ENCODE measurements at places on chromosomes 6 and 20.

GRCh38 chr20:51154708-51155690 is 132.1 kb upstream of the KCNG1 start:
- DNase-seq = no peak

DNA sequence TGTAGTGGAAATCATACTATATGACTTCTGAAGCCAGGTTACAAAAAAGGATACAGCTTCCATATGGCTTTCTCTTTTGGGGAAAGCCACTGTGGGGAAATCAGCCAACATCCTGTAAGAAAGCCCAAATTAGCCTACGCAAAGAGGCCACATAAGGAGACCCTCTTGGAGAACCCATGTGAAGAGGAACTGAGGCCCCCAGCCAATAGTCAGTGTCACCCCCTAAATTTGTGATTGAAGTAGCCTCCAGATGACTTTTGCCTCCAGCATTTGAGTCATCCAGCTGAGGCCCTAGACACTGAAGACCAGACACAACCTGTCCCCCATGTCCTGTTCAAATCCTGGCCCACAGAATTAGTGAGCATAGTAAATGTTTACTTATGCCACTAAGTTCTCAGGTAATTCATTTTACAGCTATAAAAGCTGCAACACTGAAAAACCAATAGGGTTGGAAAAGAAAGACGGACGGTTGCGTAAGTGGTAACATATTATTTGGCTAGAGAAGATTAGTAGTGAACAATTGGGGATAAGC is 60.4 kb downstream of the HMGCLL1 start:
- no peak for DNase-seq

- no peak for DNase-seq
Observed at GRCh38 chr20:6698056-6698455, 69.4 kb upstream of the BMP2 start.

GRCh38 chr6:69289689-69290495 is 506.9 kb downstream of the LMBRD1 start:
- no peak for DNase-seq

- DNase-seq = no peak
Observed at GRCh38 chr6:135165031-135165430, 16.1 kb upstream of the MYB start.

- DNase-seq = no peak
Observed at GRCh38 chr6:90677440-90677839, 90.6 kb upstream of the MAP3K7 start.

GRCh38 chr6:141123049-141123448 is 1009.7 kb upstream of the GJE1 start:
- DNase-seq = no peak

GRCh38 chr6:157699777-157700636 is 123.0 kb upstream of the SNX9 start:
- DNase-seq = no peak

DNA sequence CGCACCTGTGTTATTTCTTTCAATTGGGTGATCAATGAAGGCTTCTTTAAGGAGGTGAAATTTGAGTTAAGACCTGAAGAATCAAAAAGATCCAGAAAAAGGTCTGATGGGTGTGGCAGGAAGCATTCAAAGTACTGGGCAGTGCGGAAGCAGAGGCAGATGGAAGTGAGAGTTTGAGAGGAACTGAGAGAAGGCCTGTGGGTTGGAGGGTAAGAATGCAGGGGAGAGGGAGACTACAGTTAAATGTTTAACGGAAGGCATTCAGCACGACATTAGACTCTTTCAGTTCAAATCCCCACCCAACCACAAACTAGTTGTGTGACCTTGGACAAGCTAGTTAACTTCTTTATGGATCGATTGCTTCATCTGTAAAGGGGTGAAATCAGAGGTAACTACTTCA is 50.5 kb upstream of the GCM1 start:
- no peak for DNase-seq

GRCh38 chr20:48291896-48292295 is 506.6 kb upstream of the SULF2 start:
- DNase-seq = no peak

DNA sequence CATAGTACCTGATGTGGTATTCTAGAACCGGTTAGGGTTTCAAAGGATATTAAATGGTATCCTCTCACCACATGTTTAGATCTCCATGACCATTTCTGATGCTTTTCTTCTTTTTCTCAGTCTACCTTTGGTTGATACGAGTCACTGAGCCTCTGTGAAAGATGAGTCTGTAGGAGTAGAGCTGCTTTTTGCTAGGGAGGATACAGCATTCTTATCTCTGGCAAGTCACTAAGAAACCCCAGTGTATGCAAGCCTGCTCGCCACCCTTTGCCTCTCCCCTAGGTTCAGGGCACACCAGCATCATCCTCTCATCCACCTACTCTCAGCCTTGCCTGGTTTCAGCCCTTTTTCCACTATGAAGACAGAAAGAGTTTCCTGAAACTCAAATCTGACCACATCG is 89.9 kb downstream of the MTFR2 start:
- no peak for DNase-seq

DNA sequence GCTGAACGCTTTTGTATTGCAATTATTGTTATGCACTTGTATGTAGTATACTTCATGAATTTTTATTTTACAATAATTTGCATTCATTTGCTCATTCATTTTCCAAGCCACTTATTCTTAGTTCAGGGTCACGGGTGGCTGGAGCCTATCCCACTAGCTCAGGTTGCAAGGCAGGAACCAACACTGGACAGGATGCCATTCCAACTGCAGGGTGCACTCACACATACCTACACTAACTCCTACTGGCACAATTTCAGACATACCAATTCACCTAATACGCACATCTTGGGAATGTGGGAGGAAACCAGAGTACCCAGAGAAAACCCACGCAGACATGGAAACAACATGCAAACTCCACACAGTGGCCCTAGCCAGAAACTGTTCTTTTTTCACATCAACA is 61.8 kb downstream of the LMBRD1 start:
- DNase-seq = no peak

- no peak for DNase-seq
Observed at GRCh38 chr6:34723203-34723602, 26.6 kb upstream of the ILRUN start.

DNA sequence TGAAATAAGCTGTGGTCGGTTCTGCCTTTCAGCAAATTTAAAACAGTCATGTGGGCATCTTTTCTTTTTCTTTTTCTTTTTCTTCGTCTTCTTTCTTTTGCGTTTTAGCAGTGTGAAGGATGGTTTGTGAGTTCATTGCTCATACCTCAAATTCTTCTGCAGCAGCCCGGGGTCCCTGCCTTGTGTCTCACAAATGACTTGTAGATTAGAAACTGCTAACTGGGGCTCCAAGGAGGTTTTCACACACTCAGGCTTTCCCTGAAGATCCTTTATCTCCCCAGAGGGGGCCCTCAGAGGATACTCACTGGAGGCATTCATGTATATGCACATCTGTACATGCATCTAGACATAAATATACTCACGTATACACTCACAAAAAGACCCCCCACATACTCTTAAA is 1.7 kb downstream of the SMOC2 start:
- no peak for DNase-seq

GRCh38 chr6:167547751-167548150 is 222.9 kb downstream of the TTLL2 start:
- DNase-seq = no peak

- DNase-seq = no peak
Observed at GRCh38 chr20:23970049-23970448, 18.5 kb downstream of the GGTLC1 start.

- DNase-seq = no peak
Observed at GRCh38 chr6:136795386-136795785, 3.1 kb upstream of the MAP3K5 start.

DNA sequence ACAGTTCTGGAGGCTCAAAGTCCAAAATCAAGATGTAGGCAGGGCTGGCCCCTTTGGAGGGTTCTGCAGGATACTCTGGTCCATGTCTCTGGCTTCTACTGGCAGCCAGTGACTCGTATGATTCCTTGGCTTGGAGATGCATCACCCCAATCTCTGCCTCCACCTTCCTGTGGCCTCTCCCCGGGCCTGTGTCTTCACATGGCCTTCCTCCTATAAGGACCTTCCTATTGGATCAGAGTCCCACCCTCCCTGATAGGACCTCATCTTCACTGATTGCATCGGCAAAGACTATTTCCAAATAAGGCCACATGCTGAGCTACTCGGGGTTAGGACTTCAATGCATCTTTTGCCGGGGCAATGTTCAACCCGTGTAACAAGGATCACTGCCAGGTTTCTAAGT is 509.0 kb downstream of the CD83 start:
- DNase-seq = no peak

- peak; percentile 14 for DNase-seq
Observed at GRCh38 chr6:170452767-170453545, 100.2 kb downstream of the PSMB1 start.

Data from natural killer cell (primary cell).